ENCODE measurements at places on chromosomes 3 and 15.

DNA sequence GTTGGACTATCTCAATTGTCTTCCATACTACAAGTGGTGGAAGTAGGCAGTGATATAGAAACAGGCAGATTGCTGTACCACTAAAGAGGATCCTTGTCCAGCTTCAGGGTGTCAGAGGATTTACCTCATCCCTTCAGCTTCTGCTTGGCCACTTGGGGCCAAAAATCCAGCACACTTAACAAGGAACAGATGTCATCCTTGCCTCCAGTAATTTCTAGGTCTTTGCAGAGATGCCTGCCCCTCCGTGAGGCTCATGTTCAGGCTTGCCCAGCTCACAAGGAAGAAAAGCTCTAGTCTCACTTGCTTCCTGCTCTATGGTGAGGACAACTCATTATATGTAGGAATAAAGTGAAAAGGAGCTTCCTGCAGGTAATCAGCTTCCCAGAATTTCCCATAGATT is 510.3 kb downstream of the EPHA3 start:
- no peak for DNase-seq

- DNase-seq: no peak
These were observed 29.0 kb downstream of the CMSS1 start for GRCh38 chr3:99846477-99847160.

DNA sequence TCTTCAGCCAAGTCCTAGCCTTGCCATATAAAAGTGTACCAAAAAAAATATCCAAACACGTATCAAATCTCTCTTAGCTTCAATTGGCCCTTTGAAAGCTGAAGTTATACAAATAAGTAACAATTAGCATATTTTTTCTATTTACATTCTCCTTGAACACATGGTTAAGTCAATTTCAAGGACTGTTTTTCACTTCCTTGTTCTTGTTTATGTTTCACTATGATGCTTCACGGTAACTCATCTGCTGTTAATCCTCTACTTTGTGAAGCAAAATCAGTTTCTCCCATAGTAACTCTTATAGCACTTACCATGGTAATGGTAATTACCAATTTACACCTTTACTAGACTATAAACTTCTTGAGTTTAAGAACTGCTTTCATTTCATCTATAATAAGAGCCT is 10.6 kb upstream of the SPRED1 start:
- no peak for DNase-seq

GRCh38 chr15:63186065-63186464 is 3.3 kb upstream of the RAB8B start:
- DNase-seq: no peak

- no peak for DNase-seq
These were observed 271.9 kb downstream of the SUCLG2 start for GRCh38 chr3:67382536-67382935.

GRCh38 chr3:97822359-97822775 is 556 bp downstream of the CRYBG3 start:
- DNase-seq: peak; percentile 45

DNA sequence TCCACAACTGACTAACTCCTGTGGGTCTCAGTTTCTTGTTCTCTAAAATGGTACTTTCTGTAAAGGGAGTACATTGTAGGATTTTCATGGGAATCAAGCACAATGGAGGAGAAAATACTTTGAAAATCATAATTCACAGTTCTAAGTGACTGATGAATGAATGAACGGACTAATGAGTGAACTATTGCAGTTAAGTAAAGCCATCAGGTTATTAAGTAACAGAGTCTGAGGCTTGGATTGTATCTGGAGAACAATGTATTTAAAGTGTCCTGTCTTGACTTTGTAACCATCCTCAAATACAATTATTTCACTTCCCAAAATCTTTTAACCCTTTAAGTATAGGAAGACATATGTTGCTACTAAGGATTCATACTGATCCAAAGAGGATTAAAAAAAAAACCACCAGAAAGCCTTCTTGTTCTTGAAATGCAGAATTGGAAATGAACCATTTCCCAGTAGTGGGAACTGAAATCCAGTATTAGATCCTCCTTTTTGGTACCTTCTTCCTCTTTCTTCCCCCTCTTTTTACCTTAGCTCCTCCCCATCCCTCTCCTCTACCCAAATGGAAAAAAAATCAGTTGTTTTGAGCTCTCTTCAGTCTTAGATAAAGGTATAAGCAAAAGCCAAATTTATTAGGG is 13.2 kb upstream of the BCL6 start:
- no peak for DNase-seq

DNA sequence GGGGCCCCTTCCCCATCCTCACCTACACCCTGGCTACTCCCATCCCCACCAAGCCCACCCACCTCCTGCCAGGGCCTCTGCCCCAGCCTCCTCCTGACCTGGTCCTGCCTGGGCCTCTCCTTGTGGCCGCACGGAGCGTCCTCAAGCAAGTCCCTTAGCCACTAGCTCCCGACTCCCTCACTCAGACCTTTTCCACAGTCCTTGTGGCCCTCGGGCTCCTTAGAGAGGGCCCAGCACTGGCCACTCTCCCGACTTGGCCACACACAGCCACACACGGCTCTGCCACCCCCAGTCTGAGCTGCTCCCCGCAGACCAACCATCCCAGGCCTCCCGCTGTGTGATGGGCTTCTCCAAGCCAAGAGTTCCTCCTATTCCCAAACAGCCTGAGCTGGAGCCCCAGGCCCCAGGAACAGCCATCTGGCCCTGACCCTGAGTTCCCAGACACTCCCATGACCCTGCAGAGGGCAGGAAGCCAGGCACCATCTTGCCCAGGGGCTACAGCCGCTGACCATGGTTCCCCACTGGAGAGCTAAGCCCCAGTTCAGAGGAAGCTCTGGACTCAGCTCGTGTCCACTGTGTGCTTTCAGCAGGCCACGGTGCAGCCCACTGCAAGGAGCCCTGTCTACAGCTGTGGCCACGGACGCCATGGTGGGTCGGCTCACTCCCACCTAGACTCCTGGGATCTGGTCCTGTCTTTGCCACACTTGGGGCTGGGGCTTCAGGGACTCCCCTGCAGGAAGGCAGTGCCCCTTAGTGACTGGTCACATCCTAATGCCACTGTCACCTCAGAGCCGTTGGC is 7.0 kb upstream of the RAB43 start:
- no peak for DNase-seq

GRCh38 chr3:177351757-177352158 is 154.5 kb upstream of the TBL1XR1 start:
- no peak for DNase-seq

- no peak for DNase-seq
These were observed 29.9 kb downstream of the SLC28A1 start for GRCh38 chr15:84914351-84914750.

GRCh38 chr3:124671106-124671505 is 59.1 kb upstream of the UMPS start:
- DNase-seq: no peak

DNA sequence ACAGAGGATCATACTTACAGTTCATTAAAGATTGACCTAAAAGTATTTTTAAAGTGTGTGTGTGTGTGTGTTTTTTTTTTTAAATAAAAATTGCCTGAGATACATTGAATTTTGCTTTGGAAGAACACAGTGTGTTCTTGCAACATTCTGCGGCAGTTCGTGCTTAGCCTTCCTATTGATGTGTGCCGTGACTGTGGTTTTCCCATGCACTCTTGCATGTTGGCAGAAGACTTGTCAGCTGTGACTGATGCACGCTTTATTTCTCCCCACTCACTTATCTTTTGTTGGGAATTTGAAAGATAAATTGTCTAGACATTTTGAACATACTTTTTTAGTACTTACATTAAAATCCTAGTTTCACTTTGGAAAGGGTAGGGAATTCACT is 136.3 kb upstream of the LRRFIP2 start:
- no peak for DNase-seq

DNA sequence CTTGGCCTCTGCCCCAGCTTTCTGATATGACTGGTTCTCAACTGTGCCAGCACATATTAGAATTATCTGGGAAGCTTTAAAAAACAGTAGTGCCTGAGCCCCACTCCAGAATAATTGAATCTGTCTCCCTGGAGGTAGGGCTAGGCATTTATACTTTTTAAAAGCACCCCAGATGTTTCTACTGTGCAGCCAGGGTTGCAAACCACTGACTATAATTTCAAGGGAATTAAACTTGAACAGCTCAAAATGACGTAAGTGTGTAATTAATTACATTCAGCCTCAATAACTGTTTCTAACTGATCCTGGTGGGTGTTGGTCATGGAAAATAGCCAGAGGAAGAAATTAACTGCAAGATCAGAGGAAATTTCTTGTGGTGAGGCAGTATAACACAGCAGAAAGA is 4.4 kb upstream of the IRAK2 start:
- DNase-seq: no peak

GRCh38 chr3:183489455-183490210 is 61.2 kb upstream of the MCF2L2 start:
- no peak for DNase-seq

- no peak for DNase-seq
These were observed 45.7 kb downstream of the RLBP1 start for GRCh38 chr15:89175617-89176191.

DNA sequence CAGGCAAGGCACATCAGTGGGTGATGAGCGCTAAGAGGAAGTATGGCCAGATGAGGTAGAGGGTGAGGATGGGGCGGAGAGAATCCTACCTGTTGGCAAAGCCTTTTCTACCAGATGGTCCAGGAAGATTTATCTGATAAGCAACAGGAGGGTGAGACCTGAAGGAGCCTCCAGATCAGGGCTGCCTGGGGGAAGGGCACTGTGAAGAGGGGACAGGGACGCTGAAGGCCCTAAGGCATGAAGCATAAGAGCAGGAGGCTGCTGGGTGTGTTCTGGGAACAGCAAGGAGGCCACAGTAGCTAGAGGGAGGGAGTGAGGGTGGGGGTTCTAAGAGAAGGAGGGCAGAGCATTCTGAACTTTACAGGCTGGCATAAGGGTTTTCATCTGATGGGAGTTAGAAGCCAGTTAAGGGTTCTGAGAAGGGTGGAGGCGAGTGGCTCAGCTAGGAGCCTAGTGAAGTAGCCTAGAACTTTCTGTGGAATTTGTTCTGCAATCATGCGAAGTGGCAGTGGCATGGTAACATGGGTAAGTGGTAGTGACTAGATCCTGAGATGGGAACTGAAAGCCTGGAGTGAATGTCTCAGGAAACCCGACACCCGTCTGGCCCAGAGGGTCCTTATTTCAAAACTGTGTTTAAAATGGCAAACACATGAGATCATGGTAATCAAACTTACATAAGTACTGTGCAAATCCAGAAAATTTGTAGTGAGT is 29.9 kb downstream of the CGNL1 start:
- DNase-seq: no peak

DNA sequence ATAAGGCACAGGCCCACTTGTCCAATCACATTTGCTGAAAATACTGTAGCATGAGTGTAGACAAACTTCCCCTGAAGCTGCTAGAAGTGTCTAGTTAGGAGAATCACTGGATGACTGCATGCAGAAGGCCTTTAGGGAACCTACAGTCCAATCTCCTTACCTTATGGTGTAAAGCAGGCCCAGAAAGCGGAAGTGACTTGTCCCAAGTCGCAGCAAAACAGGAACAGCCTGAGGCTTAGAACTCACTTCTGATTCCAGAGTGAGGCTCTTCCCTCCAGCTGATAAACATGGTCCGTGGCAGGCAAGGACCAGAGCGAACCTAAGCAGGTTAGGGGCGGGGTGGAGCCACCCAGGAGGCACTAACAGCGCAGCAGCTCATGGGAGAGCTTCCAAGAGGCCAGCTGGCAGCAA is 2.5 kb downstream of the GRAMD2A start:
- DNase-seq: peak; percentile 90

DNA sequence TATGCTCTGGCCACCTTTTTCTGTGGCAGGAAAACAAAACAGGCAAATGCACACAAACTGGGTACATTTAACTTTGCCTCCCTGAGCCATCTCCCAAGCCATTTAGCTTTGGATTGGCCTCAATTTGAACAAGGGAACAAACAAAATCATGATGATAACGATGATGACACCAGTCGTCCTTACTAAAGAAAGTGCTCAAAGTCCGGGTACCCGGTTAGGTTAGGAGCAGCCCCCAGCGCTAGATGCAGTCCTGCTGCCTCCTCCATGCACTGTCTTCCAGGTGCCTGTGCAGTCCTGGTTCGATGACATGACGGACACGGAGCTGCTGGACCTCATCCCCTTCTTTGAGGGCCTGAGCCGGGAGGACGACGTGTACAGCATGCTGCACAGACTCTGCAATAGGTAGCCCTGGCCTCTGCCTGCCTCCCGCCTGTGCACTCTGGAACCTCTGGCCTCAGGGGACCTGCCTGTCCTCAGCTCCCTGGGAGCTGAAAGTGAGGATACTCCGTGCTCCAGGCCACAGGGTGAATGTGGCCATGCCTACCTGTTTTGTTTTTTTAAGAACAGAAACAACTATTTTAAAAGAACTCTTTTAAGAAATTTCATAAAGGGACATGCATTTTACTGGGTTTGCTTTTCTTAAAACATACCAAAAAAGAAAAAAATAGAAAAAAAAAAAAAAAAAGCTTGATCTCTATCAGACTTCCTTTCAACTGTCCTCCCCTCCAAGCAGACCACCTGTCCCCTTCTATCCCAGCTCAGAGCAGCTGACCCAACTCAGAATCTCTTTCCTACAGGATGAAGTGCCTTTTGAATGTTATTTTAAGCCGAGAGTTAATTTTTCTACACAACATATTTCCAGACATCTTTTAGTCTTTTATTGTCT is 9.9 kb upstream of the VILL start:
- DNase-seq: peak; percentile 19

- no peak for DNase-seq
These were observed 176.8 kb downstream of the TUSC7 start for GRCh38 chr3:116886202-116886893.

- no peak for DNase-seq
These were observed 245.0 kb downstream of the ZMAT3 start for GRCh38 chr3:178826435-178827123.

DNA sequence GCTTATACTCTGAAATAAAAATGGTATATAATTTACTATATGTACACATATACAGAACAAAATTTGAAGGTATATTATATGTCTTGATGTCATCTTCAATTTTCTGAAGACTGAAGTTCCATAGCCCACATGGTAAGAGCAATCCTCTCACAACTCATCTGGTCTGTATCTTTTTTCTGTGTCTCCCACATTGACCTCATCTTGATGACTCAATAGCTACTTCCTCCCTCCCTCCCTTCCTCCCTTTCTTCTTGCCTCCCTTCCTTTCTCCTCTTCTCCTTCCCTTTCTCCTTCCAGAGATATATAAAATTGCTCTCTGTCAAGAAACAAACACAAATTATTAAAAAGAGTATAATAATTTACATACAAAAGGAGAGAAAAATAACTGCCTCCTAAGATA is 268.5 kb downstream of the SQOR start:
- DNase-seq: no peak

- DNase-seq: peak; percentile 35
These were observed 4.8 kb downstream of the VWA5B2 start for GRCh38 chr3:184234224-184234623.

- no peak for DNase-seq
These were observed 377.1 kb upstream of the TBL1XR1 start for GRCh38 chr3:177574222-177574856.

DNA sequence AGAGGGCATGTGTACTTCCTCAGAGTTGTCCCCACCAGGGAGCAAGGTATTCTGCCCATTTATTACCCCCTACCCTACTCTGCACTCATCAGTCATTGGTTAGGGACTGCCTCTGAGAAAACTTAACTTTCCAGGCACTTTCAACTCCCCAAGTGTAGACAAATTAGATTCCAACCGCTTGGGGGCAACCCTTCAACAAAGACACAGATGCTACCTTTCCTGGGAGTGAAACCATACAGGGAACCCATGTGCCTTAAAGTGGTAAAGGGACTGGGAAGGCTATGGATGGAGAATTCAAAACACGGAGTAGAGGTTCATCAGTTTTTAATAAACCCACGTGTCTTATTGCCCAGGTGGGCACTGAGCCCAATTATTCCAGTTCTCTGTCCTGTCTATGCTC is 19.4 kb upstream of the UBE2E2 start:
- DNase-seq: peak; percentile 37
